ENCODE measurements at places on chromosomes 16 and 17.

DNA sequence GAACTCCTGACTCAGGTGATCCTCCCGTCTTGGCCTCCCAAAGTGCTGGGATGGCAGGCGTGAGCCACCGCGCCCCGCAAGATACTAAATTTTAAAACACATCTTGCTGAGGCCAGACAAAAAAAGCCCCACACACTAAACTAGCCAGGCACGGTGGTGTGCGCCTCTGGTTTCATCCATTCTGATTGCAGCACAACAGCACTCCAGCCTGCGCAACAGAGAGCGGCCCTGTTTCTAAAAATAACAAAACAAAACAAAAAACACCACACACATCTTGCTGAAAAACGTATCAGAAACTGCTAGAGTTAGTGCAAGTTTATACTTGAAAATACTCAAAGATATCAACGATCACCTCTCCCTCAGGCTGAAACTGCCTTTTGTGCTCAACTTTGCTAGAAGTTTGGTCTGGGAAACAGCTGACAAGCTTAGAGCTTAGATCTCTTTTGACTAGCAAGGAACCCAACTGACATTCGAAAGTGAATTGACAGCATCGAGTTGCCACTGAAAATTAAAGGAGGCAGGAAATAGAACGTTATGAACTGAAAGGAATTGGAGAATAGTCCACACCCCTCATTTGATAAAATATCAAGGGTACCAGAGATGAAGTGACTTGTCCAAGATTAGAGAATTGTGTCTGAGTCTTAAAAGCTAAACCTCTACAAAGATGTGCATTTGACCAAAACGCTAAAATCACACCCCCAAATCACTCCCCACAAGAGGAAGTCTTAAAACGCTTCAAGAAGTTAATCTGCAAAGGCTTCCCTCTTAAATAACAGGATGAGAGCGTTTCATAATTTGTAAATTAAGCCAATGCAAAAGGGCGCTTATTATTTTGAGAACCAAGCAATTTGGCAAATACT, 908 bp downstream of the COG4 start:
- H3K27ac ChIP-seq, result peak overlapping the region; percentile 90
- H3K4me3 ChIP-seq, result peak overlapping the region; percentile 84
- peaks cover 37% of the 10 kb centered on the region for H3K4me1 ChIP-seq
- peaks cover 18% of the 10 kb centered on the region for H3K36me3 ChIP-seq
- DNase-seq, result no peak

DNA sequence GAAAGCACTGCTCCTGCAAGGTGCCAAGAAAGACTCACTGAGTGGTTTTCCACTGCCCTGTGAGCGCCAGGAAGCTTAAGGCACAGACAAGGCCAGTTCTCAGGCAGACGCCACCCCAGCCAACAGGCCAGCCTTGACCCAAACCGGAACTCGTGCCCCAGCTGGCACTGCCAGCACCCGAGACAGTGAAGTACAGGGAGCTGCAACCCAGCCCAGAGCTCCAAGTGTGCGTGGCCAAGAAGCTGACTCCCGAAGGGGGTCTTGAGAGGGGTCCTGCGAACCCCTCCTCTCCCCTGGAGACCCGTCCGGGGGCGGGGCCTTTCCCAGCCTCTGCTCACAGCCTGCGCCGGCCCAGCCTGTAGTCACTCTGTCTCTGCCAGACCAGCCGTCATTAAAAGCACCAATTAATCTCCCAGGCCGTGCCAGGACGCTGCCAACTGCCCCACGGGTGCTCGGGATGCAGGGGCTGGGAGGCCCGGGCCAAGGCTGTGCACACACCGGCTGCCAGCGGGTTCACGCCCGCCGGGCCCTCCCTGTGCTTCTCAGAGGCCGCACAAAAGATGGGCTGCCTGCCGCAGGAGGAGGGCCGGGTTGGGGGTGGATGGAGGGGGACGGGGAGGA, 4.4 kb upstream of the SOX8 start:
- peaks cover 10% of the 10 kb centered on the region for H3K4me1 ChIP-seq
- no peak overlapping the region for H3K27ac ChIP-seq
- peaks cover 7% of the 10 kb centered on the region for H3K27me3 ChIP-seq
- H3K4me3 ChIP-seq, result no peak overlapping the region
- H3K36me3 ChIP-seq, result no peaks in the 10 kb centered on the region

- H3K27ac ChIP-seq, result no peak overlapping the region
- DNase-seq, result no peak
- H3K36me3 ChIP-seq, result no peaks in the 10 kb centered on the region
- H3K27me3 ChIP-seq, result no peaks in the 10 kb centered on the region
- H3K4me3 ChIP-seq, result no peak overlapping the region
Measured at GRCh38 chr17:12391468-12391867, 274.2 kb upstream of the MYOCD start.

GRCh38 chr17:81514489-81514738, 1.8 kb upstream of the ACTG1 start:
- peak overlapping the region; percentile 71 for H3K4me3 ChIP-seq
- H3K4me1 ChIP-seq, result peaks cover 73% of the 10 kb centered on the region
- peak overlapping the region; percentile 91 for H3K27ac ChIP-seq
- no peaks in the 10 kb centered on the region for H3K27me3 ChIP-seq
- DNase-seq, result peak; percentile 37
- peaks cover 27% of the 10 kb centered on the region for H3K36me3 ChIP-seq

GRCh38 chr17:27473748-27474609, 17.7 kb downstream of the KSR1 start:
- peak overlapping the region; percentile 81 for H3K27ac ChIP-seq
- H3K4me3 ChIP-seq, result peak overlapping the region; percentile 3
- peaks cover 78% of the 10 kb centered on the region for H3K4me1 ChIP-seq

GRCh38 chr16:27314161-27314723, 468 bp downstream of the IL4R start:
- H3K36me3 ChIP-seq, result no peaks in the 10 kb centered on the region
- DNase-seq, result peak; percentile 56
- H3K4me1 ChIP-seq, result peaks cover 58% of the 10 kb centered on the region

All from natural killer cell (primary cell).